ENCODE measurements at places on chromosomes 13 and 19.
A peak's percentile ranks its signal among the peaks of the same experiment; 100 is the strongest.

GRCh38 chr19:50509366-50509765 lies 1.6 kb downstream of the JOSD2 start:
- no peak for DNase-seq

- DNase-seq = no peak
These were observed 10.0 kb downstream of the DPF1 start for GRCh38 chr19:38213911-38214625.

- DNase-seq = no peak
These were observed 19.2 kb downstream of the ATCAY start for GRCh38 chr19:3899531-3900294.

GRCh38 chr13:43728421-43728820 lies 58.4 kb downstream of the ENOX1 start:
- no peak for DNase-seq

- DNase-seq = no peak
These were observed 13.1 kb upstream of the SLITRK6 start for GRCh38 chr13:85812282-85812681.

DNA sequence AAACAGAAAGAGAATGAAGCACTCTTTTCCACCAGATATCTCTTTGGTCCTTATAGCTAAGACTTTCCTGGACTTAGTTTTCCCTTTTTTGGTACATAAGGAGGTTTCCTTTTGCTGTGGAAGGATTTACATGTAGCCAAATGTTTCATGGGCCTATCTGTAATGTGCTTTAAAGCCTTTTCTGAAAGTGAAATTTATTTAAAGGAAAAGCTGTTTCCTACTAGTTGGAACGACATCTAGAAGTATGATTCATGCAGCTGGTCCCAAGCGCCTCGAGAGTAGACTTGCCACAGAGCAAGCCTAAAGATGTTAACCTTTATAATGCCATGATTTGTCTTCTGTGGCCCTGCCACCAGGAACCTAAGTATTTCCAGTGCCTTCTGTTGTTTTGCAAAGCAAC lies 390.3 kb downstream of the DLEU7 start:
- no peak for DNase-seq

DNA sequence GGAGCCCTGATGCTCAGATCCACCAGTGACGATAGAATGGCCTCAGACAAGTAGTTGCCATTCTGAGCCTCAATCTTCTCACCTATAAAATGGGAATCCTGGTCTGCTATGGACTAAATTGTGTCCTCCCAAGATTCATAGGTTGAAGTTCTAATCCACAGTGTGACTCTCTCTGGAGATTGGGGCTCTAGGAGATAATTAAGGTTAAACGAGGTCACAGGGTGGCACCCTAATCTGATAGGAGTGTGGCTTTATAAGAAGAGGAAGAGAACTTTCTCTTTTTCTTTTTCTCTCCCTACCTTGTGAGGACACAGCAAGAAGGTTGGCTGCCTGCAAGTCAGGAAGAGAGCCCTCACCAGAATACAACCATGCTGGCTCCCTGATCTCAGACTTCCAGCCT lies 214.1 kb downstream of the KATNAL1 start:
- no peak for DNase-seq

- DNase-seq = no peak
These were observed 1.9 kb downstream of the JSRP1 start for GRCh38 chr19:2254064-2254872.

GRCh38 chr13:100987948-100988347 lies 313.4 kb upstream of the TMTC4 start:
- DNase-seq = peak; percentile 59
